ENCODE measurements at places on chromosomes 5 and 9.

DNA sequence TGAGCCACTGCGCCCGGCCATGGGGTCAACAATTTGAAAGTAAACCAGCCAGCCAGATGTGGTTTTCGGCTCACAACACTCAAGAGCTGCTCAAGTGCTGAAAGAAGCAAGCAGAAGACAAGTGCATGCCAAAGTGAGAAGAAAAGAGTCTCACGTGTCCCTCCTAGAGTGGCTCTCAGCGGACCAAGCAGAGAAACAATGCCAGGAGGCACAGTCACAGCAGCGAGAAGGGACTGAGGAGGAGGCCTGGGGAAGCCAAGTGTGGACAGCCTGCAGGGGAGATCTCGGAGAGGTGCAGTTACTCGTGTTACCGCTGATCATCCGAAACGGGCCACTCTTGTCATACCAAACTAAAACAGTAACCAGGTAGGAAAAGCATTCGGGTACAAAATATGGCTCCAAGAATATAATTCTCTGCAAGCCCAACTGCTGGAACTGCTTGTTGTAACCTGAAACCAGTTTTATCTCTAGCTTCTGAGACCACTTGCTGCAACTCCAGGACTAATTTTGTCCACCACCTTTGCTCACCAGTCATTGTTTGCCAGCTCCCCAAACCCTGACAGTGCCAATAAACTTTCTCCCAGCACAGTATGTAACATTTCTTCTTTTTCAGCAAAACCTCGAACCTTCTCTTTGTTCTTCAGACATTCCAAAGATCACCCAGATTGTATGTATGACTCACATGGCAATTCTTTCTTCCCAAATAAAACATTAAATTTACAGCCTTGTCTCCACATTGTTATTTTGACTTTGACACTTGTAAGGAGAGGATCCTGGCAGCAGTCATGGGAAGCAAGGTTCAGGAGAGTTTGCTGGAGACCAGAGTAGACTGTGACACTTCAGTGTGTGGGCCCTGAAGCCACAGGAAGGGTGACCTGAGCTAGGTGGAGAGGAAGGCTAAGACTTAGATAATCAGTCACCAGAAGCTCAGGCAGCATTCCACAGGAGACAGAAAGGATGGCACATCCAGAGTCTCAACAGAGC lies 6.3 kb downstream of the SLC35D2 start:
- DNase-seq, result no peak

DNA sequence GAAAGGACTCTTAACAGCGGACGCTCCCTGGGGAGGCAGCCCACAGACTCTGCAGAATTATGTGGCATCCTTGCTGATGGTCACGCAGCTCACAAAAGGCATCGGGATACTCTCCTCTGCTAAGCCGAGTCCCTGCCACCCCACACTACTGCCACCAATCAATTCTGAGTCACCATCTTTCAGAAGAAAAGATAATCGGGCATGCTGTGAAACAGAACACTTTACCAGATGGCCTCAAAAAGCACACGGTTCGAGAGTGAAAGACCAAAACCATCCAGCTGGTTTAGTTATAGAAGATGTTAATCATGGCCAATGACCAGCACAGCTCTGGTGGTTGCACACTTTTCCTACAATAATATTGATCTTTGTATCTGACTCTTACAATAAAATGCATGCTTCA lies 136.3 kb downstream of the MYO10 start:
- no peak for DNase-seq

- peak; percentile 94 for DNase-seq
Measured at GRCh38 chr5:14595189-14595588, 13.6 kb downstream of the OTULINL start.

GRCh38 chr5:176682016-176682531 lies 34.8 kb downstream of the TSPAN17 start:
- DNase-seq, result no peak

- DNase-seq, result no peak
Measured at GRCh38 chr5:141338538-141339306, at the start of gene PCDHGA2. PCDHGA2 (plus strand) TSS chr5:141338760.

- peak; percentile 16 for DNase-seq
Measured at GRCh38 chr9:134325096-134325812, 1.0 kb upstream of the RXRA start.

GRCh38 chr5:23474315-23474714 lies 33.1 kb upstream of the PRDM9 start:
- no peak for DNase-seq

GRCh38 chr5:16427587-16427986 lies 38.0 kb downstream of the ZNF622 start:
- DNase-seq, result no peak

DNA sequence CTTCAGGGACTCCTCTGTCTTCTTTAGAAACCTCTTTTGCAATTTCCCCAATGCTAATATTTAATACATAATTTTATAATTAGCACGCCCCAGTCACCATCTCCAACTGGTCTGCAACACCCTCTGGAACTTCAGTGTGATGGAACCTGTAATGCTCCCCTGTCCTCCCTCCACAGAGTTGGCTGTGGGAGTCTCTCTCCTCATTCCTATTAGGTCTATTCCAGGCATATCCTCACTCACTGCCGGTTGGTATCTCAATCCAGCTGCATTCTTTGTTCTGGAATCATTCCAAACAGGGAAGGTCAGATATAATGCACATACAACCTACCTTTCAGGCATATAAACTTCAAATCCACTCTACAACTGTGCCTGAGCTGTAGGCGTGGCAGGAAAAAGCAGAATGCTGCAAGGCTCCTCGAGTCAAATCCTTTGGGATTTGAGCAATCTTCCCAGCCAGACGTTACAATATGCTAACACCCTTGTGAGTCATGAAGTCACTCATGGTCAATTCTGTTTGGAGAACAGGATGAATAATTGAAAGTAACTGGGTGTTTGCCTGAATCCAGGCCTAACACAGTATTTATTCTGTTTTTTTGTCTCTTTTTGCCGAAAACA lies 293.8 kb downstream of the CWC27 start:
- no peak for DNase-seq

DNA sequence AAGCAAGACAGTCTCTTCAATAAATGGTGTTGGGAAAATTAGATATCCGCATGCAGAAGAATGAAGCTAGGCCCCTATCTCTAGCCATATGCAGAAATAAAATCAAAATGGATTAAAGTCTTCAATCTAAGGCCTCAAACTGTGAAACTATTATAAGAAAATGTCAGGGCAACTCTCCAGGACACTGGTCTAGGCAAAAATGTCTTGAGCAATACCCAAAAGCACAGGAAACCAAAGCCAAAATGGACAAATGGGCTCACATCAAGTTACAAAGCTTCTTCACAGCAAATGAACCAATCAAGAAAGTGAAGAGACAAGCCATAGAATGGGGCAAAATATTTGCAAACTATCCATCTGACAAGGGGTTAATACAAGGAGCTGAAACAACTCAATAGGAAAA lies 338.8 kb downstream of the NNT start:
- no peak for DNase-seq

- no peak for DNase-seq
Measured at GRCh38 chr9:125943831-125944230, 196.7 kb downstream of the PBX3 start.

DNA sequence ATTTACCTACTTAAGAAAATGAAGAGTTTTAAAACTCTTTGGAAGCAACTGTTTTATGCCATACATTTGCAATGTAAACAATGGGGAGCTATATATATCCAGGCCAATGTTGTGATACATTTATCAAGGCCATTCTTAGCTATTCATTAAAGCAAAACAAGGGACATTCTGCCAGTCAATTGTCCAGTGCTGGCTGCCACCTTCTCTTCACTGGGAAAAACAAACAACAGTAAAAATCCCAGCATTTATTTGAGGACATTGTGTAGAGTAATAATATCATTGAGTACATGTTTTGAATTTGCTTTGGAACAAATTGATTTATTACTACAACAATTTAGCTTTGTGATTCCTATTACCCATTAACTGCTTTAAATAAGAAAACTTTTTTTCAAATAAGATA lies 1107.4 kb downstream of the DTWD2 start:
- DNase-seq, result no peak

DNA sequence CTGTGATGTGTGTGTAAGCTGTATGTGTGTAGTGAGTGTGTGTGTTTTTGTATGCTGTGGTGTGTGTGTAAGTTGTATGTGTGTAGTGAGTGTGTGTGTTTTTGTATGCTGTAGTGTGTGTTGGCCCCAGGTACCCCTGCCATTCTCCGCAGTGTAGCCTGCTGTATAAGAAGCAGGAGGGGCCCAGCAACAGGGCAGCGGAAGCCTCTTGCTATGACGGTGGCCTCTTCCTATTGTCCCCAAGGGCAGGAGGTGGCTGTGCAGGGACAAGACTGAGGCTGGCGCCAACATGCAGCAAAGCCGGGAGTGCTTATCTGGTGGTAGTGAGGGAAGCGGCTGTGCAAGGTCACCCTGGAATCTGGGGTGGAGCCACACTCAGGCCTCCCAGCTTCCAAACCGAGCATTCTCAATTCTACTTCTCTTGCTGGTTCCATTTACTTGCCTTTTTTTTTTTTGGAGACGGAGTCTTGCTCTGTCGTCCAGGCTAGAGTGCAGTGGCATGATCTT lies 5.1 kb downstream of the SPAAR start:
- no peak for DNase-seq

- DNase-seq, result no peak
Measured at GRCh38 chr9:35285731-35286130, 123.9 kb downstream of the UNC13B start.

DNA sequence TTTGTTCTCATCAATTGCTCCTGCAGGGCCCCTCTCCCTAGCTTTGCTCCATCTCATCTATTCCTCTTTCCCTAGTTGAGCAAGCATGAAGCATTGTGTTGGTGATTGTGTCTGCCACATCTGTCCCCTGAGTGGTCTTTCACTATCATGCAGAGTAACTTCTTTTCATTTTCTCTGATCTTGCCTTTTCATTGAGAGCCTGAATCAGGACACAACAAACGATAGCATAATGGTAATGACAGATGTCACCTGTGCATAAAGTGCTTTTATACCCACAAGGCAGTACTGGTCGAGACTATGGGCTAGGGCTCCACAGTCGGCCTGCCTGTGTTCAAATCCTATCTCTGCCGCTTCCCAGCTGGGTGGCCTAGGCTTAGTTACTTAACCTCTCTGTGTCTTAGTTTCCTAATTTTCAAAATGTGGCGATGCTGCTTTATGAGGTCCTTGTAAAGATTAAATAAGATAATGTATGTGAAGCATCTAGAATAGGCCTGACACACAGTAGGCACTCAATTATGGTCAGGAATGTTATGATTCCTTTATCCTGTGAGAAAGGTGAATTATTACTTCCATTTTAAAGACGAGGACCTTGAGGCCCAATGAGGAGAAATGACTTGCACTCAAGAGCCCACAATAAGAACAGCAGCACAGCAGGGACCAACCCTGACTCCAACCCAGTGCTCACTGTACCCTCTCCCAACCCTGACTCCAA lies 137.1 kb upstream of the ZNF618 start:
- peak; percentile 39 for DNase-seq

DNA sequence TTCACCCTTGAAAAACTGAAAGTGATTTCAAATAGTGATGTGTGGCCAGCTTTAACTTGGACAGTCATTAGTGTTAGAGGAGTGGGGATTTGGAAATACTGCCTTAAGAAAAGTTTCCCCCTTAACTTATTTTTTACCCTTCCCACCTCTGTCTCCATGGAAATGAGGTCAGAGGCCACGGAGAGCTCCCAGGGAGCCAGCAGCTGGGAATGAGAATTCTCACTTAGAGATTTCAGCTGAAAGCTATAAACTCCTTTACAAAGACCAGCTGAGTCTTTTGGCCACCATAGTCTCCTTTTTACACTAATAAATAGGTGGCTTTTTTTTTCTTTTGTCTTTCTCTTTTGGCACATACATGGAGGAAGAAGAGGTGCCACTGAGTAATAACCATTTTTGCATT lies 45.7 kb upstream of the PIK3R1 start:
- no peak for DNase-seq

- DNase-seq, result no peak
Measured at GRCh38 chr5:6046296-6046967, 331.9 kb downstream of the MED10 start.

- no peak for DNase-seq
Measured at GRCh38 chr9:31541721-31542281, 842.6 kb upstream of the ACO1 start.

- DNase-seq, result no peak
Measured at GRCh38 chr9:80410106-80410505, 838.3 kb downstream of the TLE4 start.

DNA sequence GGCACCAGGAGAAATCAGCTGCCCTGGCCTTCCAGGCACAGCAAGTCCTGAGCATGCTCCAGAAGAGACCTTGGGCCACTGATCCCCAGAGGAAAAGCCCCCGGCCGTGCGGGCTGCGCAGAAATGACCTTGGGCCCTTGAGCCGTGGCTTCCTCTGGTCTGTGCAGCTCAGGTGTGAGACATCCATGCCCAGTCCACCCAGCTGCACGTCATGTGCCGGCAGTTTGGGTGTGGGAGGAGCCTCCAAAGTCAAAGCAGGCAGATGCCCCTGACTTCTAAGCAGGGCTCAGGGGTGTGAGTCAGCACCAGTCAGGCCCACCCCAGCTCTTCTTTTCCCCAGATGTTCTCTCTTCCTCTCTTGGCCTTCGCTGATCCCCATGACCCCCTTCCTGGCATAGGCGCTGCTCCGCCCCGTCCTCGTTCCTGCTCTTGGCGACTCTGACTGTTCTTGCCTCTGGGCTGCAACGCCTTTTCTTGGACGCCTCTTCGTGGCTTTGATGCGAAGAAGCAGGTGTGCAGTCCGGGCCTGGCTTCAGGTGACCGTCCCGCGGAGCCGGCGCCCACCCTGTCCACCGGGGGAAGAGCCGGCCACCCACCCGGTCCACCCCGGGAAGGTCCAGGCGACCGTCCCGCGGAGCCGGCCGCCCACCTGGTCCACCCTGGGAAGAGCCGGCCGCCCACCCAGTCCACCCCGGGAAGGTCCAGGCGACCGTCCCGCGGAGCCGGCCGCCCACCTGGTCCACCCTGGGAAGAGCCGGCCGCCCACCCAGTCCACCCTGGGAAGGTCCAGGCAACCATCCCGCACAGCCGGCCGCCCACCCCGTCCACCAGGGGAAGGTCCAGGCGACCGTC lies 5.9 kb upstream of the QSOX2 start:
- DNase-seq, result no peak

- no peak for DNase-seq
Measured at GRCh38 chr5:110478895-110479294, 247.6 kb downstream of the TMEM232 start.

DNA sequence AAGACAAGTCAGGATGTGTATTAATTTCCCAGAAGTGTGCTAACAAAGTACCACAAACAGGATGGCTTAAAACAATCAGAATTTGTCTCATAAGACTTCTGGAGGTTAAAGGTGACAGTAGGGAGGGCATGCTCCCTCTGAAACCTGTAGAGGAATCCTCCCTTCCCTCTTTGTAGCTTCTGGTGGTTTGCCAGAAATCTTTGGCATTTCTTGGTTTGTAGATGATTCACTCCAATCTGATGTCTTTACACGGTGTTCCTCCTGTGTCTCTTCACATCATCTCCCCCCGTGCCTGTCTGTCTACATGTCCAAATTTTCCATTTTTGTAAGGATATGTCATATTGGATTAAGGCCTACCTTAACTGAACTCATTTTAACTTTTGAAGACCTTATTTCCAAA lies 471.5 kb downstream of the ZNF608 start:
- no peak for DNase-seq

DNA sequence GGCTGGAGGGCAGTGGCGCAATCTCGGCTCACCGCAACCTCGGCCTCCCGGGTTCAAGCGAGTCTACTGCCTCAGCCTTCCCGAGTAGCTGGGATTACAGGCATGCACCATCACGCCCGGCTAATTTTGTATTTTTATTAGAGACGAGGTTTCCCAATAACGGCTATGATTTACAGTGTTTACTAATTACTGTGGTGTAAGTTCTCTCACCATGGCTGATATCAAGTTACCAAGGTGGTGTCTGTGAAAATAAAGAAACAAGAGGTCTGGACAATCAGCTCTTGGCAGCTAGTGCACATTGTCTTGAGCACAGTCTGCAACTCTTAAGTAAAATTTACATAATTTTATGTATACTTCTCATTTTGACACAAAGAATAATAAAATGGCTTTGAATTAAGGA lies 385.5 kb upstream of the COX7C start:
- no peak for DNase-seq

All from T-helper 2 cell (primary cell).